ENCODE measurements at places on chromosomes 7 and 10. TPM values are rescaled to one million over a fixed set of nuclear protein-coding genes. Genes with fewer than 3 reads are reported as not detected.
A peak's percentile ranks its signal among the peaks of the same experiment; 100 is the strongest.

- no peak for DNase-seq
These were observed 10.4 kb downstream of the HTR7 start for GRCh38 chr10:90847436-90847835.

GRCh38 chr7:51026341-51026740 lies 243.6 kb upstream of the GRB10 start:
- DNase-seq = no peak

DNA sequence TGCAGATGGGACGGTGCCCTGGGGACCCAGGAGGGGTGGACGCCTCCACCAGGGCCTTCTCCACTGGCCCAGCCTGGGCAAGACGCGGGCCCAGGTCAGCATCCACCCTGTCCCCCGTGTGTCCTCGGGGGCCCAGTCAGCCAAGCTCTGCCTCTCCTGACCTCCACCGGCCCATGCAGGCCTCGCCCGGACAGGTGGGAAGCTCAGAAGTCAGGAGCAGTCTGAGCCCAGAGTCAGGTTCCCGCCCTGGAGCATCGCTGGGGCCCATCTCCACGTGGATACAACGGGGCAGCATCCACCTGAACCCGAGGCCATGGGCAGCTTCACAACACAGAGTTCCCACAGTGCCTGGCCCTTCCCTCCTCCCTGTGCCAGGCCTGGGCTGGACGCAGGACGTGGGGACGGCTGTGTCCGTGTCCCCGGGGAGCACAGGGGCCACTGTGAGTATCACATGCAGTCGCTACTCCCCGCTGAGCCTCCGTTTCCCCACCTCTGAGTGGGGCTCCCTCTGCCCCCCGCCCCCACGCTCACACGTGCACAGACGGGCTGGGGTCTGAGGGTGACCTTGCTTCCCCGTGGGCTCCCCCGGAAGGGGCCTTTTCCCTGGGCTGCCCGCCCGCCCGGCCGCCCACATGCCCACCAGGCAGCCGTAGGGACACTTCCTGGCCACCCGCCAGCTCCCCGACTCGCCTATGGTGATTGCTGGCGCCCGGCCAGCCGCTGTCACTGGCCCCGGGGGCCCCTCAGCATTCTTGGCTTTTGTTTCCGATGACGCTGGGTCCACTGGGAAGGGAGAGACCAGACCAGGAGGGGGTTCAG lies 64.3 kb downstream of the PDGFA start:
- peak; percentile 33 for DNase-seq

DNA sequence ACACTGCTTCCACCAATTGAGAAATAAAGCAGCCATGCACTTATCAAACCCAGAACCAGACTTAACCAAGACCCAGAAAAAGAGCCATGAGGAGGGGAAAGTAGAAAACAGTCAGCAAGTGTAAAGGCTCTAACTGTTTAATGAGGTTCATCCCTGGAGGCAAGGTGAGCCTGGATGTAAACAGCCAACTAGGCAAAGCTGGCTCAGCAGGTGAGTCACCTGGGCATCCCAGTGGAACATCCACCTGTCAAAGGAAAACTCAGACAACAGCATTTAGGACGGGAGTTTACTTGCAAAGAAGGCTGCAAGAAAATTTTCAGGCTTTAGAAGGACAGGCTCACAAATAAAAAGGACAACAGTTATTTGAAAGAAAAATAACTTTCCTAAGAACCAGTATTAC lies 153.0 kb downstream of the SNX13 start:
- no peak for DNase-seq

- DNase-seq = peak; percentile 90
These were observed at the start of gene AP3M1 for GRCh38 chr10:74150204-74150989. TSS of gene AP3M1 (minus strand) at chr10:74150828. CDS start at chr10:74138379, 12,449 bp downstream.

DNA sequence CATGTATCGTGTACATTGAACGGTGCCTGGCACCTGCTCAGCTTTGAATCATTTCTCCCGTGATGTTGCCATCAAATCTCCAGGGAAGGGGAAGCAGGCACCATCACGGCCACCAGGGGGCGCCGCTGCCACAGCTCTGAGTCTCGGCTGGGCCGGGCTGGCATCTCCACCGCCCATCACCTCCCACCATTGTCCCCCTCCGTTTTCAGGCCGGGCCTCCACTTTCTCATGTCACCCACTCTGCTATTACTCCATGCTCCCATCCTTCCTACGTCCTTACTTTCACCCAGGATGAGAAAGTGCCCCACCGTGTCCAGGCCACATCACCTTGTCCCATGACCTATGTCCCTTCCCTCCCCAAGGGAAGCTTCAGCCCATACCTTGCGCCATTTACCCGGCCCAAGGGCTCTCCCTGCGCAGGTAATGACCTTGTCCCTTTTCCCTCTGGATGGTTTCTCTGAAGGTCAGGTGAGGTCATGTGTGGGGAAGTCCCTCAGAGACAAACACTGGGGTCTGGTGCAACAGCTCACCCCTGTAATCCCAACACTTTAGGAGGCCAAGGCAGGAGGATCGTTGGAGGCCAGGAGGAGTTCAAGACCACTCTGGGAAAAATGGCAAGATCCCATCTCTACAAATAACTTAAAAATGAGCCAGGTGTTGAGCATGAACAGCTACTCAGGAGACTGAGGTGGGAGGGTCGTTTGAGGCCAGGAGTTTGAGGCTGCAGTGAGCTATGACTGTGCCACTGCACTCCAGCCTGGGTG lies 31.8 kb upstream of the OCM2 start:
- DNase-seq = peak; percentile 88

DNA sequence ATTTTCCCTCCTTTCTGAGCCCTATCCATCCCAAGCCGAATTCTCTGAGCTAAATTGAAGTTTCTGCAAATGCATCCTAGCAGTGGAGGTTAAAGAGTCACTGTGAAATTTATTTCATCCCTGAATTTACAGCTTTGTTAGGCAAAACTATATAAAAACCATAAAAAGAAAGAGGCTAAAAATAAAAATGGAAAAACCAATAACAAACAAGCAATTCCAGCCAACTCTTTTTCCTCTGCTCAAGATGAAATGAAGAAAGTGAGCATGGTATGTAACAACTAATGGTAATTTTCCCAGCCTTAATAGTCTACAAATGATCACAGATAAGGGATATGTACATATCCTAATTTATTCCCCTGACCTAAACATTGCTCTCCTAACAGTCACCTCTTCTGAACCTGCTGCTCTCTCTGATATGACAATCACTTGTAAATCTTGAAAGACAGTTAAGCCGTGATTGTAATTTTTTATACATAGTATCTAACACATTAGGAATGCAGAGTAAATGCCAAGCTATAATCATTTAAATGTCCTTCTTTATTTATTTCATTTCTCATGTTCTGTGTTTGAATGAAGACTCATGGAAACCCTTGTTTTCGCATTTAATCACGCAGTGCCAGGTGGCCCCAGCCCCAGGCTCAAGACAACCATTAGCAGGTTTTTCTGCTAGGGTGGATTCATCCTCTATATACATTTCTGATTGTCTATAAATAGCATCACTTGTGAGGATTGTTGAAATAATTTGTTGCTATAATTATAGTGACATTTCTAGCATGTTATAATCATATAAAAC lies 48.6 kb upstream of the NRP1 start:
- no peak for DNase-seq

DNA sequence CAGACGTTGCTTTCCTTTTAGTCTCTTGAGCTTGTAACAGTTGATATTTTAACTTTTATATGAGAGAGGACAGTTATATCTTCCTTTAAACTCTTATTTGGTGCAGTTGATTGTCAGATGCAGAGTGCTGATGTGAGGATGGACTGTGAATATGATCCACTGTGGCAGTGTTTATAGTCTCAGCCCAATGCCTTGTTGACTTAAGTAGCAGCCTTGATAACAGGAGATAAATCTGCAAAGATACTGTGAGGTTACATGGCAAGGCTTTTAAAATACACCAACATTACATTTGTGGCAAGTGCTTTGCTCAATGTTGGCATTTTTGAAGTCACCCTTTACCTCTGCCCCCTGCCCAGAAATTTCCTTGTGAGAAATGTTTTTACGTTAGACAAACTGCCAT lies 206.7 kb downstream of the AUTS2 start:
- DNase-seq = no peak

GRCh38 chr7:137717811-137718271 lies 128.9 kb downstream of the DGKI start:
- DNase-seq = no peak

- no peak for DNase-seq
These were observed 22.3 kb downstream of the BTBD16 start for GRCh38 chr10:122293156-122293960.

DNA sequence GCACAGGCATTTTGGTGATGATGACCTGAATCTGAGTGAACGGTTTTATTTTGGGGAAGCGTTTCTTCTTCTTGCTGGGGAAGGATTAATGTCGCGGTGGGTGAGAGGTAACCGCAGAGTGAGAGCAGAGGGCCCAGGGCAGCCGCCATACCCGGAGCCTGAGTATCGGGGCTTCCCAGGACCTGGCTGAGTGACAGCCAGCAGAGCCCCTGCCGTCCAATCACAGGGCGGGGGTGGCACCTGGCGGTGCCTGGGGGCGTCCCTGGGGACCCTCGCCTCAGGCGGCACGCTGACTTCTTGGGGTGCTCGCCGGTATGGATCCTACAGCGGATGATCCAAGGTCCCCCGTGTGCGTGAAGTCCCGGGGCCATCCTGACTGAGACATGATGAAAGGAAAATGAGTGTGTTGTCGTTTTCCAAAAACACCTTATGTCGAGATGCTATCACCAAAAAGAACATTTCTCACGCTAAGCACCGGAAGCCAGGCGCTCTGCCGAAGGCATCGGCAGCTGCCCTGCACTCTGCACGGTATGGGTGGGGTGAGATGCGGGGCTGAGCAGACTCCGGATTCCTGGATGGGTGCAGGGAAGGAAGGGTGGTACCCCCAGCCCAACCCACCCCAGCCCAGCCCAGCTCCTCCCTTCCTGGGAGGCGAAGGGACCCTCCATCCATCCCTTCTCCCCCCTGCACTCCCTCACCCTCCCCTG lies 227.9 kb upstream of the SHH start:
- no peak for DNase-seq

GRCh38 chr10:3765146-3765545 lies 19.9 kb downstream of the KLF6 start:
- no peak for DNase-seq

Gene SPDYE6
- not detected for total RNA-seq

GRCh38 chr10:121157998-121158397 lies 306.8 kb downstream of the WDR11 start:
- DNase-seq = no peak

DNA sequence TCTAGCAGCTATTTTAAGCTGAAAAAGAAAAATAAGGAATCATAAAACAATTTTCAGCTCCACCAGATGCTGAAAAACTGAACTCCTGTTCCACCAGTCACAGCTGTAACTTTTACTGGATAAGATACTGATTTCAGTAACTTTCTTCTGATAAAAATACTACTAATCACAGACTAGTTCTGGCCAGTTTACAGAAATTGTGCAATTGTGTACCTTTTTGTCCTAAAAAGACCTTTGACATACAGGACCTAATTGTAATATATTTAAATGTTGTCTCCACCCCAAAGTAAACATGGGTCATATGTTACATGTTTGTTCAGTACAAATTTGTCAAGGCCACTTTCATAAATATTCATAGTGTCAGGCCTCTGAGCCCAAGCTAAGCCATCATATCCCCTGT lies 27.1 kb upstream of the PIP start:
- no peak for DNase-seq

- no peak for DNase-seq
These were observed 19.0 kb upstream of the PRTFDC1 start for GRCh38 chr10:24971374-24971773.

Gene ABCA13
- total RNA-seq = 1.6 TPM

- DNase-seq = peak; percentile 81
These were observed 615 bp downstream of the ARHGAP12 start for GRCh38 chr10:31927884-31928548.

GRCh38 chr7:36686499-36686898 lies 37.8 kb downstream of the AOAH start:
- DNase-seq = peak; percentile 44

- DNase-seq = no peak
These were observed 82.2 kb downstream of the PARD3 start for GRCh38 chr10:34732926-34733325.

Gene AKR1C8
- total RNA-seq = not detected

GRCh38 chr7:50657341-50657873 lies 92.2 kb upstream of the DDC start:
- no peak for DNase-seq

- DNase-seq = no peak
These were observed 188.4 kb downstream of the PPP1R3A start for GRCh38 chr7:113730309-113730955.

Measured in mucosa of descending colon (tissue), 3 donors.